NCI-H1092 (cell line): ENCODE measurements at places on chromosomes 2 and 18.
A peak's percentile ranks its signal among the peaks of the same experiment; 100 is the strongest.

DNA sequence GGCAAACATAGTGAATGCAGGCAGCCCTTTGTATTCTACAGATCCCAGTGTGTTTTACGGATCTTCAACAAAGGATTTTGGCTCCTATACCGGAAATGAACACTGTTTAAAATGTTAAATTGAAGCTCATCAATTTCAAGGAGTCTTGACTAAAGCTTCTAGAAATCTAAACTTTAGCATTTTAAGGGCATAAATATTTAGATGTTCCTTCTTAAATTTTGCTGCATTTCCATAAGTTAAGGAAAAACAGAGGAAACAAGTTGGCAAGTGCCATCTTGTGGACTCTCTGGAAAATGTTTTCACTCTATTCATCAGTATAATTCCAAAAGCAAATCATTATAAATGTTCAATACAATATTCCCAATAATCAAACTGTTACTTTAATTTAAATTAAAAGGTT lies 19.6 kb downstream of the CHN1 start:
- DNase-seq: no peak

DNA sequence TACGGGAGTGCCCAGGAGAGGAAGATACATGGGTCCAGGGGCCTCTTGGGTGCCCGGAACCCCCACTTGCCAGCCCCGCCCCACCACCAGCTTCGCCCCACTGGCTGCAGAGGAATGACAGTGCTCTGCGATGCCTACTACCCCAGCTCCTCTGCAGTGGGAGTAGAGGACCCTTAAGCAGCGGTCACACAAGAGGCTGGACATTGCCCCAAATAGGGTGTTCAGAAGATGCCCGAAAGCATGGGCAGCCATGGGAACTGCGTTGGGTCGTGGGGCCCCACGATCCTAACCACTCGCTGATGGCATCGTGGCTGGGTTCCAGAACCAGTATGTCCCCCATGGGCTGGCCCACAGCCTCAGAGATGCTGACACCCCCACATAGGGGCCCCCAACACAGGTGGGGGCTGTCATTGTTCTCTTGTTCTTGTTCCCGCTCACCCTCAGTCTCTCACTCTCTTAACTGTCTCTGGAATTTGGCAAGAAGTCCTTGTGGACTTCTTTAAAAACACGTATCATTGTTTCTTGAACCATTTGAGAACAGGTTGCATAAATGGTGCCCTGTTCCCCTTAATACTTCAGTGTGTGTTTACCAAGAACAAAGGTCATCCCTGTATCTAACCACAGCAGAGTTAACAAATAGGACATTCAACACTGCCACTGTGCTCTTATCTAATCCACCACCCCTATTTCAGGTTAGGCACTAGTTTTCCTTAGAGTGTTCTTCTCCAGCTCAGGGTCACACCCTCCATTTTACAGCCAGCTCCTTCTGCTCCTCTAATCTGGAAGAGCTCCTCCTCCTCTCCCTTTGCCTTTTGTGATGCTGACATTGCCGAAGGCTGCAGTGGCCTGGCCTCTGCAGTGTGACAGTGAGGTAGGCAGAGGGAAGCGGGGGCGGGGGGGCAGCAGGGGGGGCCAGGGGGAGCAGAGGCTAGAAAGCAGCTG lies 76.3 kb downstream of the STPG4 start:
- DNase-seq: no peak

- no peak for DNase-seq
Observed at GRCh38 chr2:119756837-119757236, 2.9 kb upstream of the PTPN4 start.

GRCh38 chr2:138536302-138536701 lies 34.7 kb downstream of the SPOPL start:
- DNase-seq: no peak

DNA sequence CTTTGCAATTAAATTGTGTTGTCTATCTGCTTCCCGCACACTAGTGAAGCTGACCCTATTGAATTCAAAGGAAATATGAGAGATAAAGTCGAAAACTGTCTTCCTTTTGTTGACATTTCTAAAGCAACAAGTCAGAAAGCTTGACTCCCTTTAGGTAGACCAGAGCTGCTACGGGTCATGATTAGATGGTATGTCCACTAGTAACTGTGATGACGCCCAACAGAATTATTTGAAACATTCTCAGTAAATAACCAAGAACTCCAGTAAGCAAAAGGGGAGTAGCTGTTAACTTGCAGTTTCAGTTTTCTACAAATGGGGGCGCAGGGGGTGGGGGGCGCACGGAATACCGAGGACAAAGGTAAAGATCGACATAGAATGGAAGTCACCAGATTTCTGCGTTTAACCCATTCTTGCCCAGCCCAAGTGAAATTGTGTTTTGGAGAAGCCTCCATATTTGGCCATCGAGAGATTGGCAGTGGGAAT lies 56.4 kb downstream of the CRIM1 start:
- no peak for DNase-seq

DNA sequence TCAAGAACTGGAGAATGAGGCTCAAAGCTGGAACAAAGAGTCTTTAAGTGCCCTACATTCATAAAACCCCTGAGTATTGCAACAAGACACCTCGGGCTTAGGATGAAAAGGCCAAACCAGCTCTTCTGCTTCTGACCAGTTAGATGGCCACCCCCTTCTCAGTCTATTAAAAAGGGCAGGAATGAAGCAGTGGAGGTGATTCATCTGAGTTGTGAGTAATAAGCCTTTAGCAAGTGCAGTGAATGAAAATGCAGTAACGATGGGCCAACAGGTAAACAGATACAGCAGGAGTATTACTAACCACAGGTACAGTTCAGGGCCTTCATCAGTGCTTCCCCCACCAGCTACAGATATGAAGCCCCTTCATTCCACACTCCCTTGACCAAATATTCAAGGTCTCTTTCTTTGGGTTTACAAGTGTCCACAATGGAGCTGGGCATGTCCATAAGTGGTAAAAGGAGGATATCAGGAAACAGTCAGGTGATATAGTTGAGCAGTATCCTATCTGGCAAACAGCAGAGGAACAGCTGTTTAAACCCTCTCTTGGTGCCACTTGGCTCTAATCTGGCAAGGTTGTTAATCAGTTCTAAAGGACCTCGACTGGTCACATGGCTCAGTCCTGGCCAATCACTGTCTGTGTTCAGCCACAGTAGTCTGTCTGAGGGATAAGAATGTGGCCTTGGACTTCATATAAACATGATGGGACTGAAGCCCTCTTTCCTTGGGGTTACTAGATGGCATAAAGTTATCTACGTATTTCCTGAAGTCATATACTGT lies 17.8 kb downstream of the SERPINB13 start:
- peak; percentile 6 for DNase-seq

DNA sequence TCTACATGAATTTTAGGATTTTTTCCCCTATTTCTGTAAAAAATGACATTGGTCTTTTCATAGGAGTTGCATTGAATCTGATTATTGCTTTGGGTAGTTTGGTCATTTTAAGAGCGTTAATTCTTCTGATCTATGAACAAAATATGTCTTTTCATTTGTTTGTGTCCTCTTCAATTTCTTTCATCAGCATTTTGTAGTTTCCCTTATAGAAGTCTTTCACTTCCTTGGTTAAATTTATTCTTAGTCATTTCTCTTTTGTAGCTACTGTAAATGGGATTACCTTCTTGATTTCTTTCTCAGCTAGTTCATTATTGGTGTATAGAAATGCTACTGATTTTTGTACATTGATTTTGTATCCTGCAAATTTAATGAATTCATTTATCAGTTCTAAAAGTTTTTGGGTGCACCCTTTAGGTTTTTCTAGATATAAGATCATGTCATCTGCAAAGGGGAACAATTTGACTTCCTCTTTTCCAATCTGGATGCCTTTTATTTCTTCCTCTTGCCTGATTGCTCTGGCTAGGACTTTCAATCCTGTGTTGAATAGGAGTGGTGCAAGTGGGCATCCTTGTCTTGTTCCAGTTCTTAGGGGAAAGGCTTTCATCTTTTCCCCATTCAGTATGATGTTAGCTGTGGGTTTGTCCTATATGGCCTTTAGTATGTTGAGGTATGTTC lies 36.6 kb upstream of the AAK1 start:
- no peak for DNase-seq

DNA sequence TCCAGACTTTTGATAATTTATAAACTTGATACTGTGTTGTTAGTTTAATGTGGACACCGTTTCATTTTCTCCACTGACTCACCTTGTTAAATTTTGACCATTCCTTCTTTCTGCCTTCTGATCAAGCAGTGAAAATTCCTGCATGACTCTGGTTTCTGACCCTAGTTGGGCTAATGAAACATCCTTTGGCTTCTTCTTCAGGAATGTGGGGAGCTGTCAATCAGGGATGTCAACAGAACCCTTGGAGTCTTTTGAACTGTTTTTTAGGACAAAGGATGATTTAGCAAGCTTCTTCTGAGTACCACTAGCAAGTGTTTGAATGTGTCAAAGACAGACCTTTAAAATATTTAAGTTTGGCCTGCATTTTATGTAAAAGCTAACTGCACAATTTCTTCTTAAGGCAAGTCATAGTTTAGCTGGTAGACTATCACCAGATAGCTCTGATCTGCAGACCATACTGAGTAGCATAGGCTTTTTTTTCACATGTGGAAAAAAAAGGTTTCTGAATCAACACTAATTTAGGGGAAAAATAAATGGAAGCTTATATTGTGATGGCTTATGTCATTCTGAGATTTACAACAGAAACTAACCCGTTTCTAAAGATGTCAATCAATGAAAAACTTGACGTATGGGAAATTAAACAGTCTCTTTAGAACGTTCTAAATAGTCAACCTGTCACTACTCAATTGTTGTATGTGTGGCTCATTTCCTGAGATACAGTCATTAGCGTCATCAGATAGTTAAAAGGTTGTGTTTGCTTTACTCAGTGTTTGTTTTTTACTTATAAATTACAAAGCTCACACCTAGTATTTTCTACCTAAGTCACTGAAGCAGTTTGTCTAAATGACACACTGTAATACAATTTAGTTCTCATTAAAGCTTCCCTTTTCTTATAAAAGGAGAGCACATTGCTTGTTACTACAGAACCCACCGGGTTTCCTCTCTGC lies 311.4 kb downstream of the PTPRM start:
- DNase-seq: no peak

DNA sequence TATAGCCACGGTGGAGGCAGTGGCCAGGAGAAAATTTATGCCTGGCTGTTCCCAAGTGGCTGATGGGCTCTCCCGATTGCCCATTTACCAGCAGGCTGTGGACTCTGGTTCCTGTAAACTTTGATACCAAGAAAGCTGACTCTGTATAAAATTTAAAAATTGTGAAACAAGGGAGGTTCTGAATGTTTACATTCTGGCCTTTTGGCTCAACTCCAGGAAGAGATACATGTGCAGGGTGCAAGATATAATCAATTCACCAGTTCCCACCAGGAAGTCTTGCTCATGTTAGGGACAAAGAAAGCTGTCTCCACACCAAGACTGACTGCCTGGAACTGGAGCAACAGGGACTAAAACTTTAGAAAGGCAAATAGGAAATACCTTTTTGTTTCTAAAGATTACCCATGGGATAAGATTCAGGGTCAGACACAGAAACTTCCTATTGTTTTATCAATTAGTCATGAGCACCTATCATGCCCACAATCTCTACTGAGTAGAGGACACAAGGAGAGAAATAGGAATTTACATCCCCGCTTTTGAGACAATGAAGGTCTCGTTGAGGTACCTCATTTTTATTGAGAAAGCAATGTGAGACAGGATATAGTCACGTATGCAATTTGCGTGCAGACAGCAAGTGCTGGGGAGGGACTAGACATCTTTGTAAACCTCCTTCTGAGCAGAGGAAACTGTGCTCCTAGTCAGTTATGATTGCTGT lies 123.5 kb downstream of the LIPG start:
- DNase-seq: no peak

- DNase-seq: no peak
Observed at GRCh38 chr2:154173164-154173563, 301.4 kb downstream of the GALNT13 start.

DNA sequence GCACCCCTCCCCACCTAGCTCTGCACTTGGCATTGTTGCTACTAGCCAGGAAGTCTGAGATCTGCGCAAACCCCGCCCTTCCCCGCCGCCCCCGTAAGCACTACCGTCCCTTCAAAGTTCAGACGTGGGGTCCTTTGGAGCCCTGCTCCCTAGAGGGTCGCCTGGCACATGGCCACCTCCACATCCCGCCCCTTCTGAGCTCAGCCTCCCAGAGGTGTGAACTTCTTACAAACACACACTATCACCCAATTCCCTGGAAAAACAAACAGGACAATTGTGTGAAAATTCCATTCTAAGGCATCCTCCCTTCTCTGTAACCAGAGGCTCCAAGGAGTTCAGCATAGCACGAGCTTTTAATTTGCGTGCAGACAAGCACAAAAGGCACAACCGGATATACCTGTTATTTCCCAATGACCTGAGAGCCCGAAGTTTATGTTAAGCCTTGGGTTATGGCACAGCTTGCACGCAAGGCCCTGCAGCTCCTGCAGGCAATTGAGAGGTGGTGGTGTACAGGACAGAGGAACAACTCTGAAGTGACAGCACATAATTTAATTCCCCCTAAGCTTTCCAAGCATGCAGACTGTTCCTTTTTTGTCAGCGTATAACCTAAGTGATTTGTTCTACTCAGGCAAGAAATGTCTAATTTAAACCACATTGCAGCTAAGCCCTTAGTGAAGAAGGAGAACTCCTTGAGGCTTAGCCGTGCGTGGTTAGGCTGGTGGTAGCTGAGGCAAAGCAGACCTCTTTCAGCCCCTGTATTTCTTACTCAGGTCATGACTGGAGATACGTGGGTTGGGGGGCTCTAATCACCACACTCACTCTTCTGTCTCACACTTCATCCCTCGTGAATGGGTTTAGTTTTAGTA lies 20.3 kb upstream of the CYP1B1 start:
- DNase-seq: no peak

- no peak for DNase-seq
Observed at GRCh38 chr2:142033393-142033792, 97.4 kb downstream of the LRP1B start.

DNA sequence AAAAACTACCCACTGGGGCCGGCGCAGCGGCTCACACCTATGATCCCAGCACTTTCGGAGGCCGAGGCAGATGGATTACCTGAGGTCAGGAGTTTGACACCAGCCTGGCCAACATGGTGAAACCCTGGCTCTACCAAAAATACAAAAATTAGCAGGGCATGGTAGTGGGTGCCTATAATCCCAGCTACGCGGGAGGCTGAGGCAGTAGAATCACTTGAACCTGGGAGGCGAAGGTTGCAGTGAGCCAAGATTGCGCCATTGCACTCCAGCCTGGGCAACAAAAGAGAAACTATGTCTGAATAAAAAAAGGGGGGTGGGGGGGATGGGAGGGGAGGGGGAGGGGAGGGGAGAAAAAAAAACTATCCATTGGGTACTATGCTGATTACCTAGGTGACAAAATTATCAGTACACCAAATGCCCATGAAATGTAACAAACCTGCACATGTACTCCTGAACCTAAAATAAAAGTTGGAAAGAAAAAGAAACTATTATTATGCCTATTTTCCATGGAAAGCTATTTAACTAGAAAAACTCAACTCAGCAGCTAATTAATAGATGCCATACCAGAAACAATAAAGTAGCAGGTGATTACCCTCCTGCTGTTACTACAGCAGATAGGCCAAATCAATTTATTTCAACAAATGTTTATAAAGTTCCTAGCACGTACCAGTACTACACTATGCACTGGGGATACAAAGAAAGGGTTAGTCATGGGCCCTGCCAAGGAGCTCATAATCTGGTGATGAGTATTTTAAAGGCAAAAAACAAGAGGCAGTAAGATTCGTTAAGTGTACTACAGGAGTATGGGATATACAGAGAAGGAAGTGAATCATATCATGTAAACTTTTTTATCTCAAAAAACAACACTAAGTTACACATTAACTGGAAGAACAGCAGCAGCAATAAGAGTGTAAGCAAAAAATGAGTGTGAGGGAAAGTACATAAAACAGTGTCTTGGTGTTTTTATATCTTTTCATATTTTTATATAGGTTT lies 112.8 kb upstream of the SLC39A10 start:
- no peak for DNase-seq

GRCh38 chr18:58538604-58539386 lies 90.1 kb downstream of the ALPK2 start:
- DNase-seq: no peak
